ENCODE measurements at places on chromosomes 6 and 20.

- no peak for DNase-seq
Observed at GRCh38 chr20:61810066-61810737, 255.5 kb downstream of the TAF4 start.

GRCh38 chr6:38640216-38640909 lies 634 bp upstream of the BTBD9 start:
- peak; percentile 78 for DNase-seq

GRCh38 chr6:70680396-70680795 lies 12.7 kb downstream of the SMAP1 start:
- no peak for DNase-seq

GRCh38 chr20:64048402-64049044 lies 916 bp downstream of the SOX18 start:
- DNase-seq, result no peak

DNA sequence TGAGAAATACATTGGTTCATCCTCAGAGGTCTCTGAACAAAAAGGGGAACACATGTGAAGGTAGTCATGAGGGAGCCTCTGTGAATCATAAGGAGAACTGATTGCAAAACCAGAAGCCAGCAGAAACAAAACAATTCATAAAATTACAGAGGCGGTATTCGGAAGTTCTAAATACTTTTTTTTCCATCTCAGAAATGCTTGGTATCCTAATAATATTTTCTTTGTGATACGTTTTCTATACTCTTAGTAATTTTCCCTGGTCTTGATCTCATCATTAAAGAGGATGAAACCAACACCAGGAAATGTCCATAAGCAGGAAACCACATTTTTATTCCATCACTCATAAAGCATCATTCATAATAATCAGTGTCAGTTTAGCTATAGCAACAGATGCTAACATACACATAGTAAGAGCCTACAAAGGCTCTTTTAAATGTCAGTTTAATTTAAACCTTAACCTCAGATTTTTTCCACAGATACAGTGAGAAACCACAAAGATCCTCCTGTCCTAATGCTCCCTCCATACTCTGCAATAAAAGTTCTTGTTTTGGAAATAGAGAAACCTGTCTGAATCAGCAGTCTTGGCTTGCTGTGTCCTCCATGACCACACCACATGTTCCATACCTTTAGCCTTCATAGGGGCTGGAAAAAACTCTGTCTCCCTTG lies 29.2 kb downstream of the SGK1 start:
- DNase-seq, result peak; percentile 7

- DNase-seq, result peak; percentile 76
Observed at GRCh38 chr6:139124887-139125672, 9.8 kb upstream of the HECA start.
